ENCODE measurements at places on chromosomes 7 and 10.

DNA sequence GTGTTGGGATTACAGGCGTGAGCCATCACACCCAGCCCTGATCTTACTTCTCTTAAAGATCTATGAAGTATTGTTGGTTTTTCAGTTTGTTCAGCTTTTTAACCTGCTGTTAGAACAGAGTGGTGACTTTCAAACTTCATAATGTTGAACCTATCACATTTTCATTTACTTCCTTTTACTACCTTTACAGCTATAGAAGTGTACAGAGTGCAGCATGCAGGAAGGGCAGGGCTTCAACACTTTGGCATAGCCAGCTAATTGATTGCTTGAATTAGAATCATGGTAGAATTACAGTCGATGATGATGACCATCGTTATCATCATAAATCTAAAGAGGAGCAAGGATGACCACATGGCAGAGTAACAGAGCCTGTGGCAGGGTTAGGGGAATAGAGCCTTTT, 55.5 kb downstream of the AOAH start:
- no peak for DNase-seq

DNA sequence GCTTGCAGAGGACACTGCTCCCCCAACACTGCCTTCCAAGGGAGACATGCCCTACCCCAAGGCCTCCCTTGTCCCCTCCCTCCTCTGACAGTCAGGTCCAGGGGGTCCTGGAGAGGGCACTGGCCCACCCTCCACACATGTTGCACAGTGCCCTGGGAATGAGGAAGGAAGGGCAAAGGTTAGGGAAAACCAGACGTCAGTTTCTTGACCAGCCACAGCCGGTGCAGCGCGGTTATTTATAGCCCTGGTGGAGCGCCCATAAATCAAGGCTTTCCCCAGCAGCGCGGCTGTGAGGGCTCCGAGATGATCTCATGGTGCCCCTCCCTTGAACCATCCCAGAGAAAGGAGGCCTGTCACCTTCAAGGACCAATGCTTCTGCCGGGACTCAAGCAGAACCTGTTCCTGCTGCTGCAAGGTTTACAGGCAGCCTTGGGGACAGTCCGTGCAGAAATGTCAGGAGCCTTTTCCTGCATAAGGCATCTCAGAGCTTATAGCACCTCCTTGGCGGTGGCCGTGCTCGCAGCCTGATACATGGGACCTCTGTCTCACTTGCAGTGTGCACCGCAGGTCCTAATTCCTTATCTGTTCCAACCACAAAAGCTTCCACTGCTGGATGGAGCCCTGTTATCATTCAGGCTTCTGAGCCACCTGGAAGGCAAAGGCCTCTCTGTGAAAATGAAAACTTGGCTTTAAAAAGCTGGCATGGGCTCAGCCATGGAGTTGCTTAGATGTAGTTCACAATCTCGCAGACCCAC, 127.3 kb downstream of the LHPP start:
- DNase-seq, result no peak

DNA sequence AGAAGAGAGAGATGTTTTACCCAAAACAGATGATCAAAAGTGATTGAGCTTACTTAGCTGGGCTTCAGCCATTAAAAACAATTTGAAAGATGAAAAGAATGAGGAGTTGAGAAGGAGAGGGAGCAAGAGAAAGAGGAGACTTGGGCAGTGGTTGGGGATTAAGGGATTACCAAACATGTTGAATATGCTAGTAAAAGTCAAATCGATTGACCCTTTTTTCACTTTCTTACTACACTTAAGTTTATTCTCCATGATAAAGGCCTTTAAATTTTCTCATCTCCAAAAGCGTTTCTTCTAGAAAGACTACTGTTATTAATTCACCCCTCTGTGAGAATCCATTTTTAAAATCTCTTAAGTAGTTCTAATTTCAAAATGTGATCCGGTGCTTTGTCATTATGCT, 1254.0 kb upstream of the PHF14 start:
- no peak for DNase-seq

DNA sequence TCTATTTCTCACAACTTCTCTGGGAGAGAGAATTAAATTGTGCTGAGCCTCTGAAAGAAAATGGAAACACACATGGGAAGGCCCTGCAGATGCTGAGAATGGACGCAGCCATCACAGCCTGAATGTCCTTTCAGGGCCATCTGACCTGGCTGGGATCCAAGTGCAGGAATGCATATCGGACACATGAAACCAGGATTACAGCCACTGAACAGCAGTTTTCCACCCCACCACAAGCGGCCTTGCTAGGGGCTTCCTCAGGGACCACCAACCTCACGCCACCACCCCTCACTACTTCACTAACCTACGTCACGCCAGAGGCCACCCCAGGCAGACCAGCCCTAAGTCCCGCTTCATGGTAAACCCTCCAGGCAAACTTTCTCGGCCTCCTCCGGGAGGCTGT, 103.3 kb downstream of the DIP2C start:
- DNase-seq, result no peak

GRCh38 chr7:54339073-54339472, 203.1 kb upstream of the VSTM2A start:
- no peak for DNase-seq

DNA sequence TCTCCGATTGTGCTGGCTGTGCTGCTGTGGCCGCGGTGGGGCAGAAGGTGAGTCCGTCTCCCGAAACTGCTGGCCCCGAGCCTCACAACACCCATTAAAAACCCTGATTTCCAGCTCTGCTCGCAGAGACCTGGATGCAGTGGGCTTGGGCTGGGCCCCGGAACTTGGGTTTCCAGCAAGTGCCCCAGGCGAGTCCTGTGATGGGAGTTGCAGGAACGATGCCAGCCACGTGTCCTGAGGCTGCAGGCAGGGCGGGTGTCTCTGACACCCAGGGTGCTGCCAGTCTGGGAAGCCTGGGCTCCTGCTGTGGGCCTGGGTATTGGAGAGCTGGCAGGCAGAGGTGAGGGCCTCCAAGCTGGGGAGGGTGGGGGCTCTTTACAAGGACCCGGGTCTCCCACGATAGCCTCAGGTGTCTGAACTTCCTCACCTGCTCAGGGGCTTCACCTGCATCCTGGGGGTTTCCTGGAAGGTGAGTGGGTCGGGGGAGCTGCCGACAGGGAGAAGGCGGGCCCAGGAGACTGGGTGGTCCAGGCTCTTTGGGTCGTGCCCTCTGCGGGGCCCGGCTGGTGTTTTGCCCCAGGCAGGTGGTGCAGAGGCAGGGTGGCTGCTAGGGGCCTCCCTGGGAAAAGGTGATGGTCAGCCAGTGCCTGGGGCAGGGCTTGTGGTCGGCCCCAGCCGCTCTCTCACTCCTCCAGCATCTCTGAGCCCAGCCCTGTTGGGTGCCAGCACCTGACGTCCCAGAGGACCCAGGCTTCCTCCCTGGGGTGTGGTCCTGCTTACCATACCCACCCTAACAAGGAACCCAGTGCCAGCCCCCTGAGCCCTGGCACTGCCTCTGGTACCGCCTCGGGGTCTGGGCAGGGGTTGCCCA, 180.3 kb downstream of the DNAJB6 start:
- no peak for DNase-seq

DNA sequence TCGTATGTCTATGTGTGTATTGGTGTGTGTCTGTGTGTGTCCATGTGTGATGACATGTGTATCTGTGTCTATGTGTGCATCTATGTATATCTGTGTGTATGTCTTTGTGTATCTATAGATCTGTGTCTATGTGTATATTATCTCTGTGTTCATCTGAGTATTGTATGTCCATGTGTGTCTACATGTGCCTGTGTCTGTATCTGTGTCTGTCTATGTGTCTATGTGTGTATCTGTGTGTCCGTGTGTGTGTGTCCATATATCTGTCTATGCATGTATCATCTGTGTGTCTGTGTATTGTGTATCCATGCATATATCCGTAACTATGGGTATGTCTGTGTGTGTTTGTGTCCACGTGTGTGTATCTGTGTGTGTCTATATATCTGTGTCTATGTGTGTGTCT, 2.7 kb upstream of the FAM20C start:
- no peak for DNase-seq

DNA sequence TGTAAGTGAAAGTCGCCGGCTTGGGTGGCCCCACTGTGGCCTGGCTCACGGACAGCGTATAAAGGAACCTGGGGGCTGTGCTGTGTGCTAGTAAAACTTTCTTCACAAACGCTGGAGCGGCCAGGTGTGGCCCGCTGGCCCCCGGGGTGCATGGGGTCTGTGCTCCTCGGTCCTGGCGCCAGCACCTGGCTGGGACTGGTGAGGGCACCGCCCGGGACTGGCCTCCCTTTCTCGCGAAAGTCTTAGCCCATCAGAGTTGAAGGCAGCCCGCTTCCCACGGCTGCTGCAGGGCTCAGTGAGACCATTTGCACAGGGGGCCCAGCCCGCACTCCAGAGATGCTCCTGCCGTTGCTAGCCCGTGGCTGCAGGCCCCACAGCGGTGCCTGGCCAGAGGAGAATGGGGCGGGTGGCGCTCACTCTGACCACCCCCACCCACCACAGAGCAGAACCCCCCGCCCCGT, 5.8 kb downstream of the PWWP2B start:
- no peak for DNase-seq

DNA sequence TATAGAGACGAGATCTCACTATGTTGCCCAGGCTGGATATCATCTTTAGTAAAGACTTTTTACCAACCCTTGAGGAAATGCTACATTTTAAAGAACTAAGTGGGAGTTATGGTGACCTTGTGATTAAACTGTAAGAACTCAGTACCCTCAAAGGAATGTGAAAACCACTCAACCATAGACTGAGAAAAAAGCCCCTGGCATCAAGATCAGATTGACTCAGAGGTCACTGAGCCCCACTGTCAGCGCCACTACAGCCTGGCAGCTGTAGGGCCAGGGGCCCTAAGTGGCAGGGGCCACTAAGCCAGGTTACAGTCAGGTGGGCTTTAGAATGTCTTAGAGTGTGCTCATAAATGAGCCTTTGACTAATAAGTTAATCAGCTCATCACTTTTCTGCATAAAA, 55.9 kb downstream of the APBB1IP start:
- no peak for DNase-seq

- DNase-seq, result no peak
Observed at GRCh38 chr10:99330347-99330924, 1.3 kb downstream of the CNNM1 start.

DNA sequence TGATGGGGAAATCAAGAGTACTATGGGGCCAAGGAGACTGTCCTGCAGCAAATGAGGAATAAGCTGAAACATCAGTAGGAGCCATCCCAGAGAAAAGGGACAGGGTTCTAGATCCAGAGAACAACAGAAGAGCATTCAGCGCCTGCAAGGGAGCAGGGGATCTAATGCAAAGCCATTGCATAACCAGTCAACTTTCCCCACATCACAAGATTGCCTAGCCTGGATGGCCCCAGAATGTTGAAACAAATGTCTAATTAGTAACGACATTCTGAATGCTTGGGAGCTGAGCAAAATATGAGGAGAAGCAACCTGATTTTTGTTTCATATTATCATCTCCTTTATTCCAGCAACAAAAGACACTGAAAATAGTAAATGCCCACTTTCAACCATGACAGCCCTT, 2.7 kb upstream of the MPP7 start:
- DNase-seq, result no peak

DNA sequence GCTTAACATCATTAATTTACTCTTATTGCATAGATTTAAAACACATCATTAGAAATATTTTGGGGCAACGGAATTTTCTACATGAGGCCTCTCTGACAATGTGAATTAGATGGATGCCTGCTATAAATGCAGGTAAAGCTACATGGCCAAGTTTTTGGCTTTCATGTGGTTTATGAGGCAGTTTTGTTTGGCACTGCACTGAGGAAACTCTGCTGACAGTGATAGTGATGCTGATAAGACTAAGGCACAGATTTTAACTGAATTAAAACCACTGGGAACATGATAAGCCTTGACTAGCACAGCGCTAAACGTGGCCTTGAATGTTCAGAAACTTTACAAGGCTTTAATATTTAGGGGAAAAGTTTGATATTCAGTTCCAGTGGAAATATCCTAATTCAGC, 114.3 kb upstream of the NOBOX start:
- DNase-seq, result no peak

DNA sequence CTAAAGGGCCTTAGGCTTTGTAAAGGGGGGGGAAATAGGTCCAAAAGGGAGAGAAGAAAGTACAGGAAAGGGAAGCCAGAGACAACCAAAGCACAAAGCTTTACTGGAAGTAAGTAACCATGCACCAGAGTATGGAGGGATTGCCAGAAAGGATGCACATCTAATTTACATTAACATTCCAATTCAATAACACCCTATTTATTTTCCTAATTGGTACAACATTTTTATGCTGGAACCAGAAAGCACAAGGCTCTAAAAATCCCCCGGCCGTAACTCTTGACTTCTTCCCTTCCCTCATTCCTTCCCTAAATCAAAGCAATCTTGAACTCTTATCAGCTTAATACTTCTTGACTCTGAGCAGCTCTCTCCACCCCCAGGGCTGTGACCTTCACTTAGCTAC, 400.0 kb upstream of the CELF2 start:
- DNase-seq, result no peak

- no peak for DNase-seq
Observed at GRCh38 chr10:67519434-67519833, 176.6 kb downstream of the CTNNA3 start.

DNA sequence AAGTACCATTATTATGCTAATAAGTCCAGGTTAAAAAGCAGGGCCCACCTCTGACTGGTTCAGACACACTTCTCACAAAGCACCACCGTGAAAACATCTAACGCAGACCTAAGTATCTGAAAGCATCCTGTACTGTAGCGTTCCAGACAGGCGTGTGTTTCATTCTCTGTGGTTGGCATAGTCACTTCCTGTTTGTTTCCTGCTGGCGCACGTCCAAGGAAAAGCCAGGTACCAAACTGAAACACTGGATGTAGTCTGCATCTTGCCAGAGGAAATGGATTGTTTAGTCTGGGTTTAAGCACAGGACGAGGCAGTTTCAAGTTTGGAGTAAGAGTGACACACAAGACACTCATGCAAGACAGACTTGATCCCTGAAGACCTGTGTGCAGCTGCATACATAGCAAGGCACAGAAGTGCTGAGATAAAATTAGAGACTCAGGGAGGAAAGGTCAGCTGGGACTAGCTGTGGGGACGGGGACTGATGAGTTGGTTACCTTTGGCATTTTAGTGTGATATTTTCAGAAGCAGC, 23.3 kb downstream of the BPGM start:
- DNase-seq, result peak; percentile 75

GRCh38 chr10:124168991-124169802, 75.8 kb upstream of the CHST15 start:
- no peak for DNase-seq

DNA sequence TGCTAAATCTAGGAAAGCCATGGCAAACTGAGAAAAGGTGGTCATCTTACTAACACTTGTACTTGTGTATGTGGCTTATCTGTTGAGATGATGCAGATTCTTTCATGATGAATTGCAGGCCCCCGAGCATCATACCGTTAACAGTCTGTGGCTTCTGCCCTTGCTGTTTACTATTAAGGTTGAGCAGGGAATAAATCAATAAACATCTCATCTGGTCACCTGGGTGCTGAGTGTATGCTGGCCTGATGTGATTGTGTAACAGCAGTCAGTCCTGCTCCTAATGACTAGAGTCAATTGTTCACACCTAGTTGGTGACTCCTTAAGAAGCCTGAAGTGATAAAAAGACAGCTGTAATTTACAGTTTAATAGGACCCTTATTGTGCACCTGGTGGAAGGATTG, 8.3 kb upstream of the GNAT3 start:
- DNase-seq, result no peak

- DNase-seq, result no peak
Observed at GRCh38 chr10:314871-315270, 179.6 kb downstream of the ZMYND11 start.

Measured in activated naive CD4-positive, alpha-beta T cell (primary cell).